ENCODE measurements at places on chromosomes 16 and 17.
A peak's percentile ranks its signal among the peaks of the same experiment; 100 is the strongest.

GRCh38 chr17:20028443-20028842, 19.3 kb downstream of the SPECC1 start:
- DNase-seq, result no peak

GRCh38 chr16:57788252-57788841, 13.9 kb downstream of the KIFC3 start:
- DNase-seq, result no peak

- no peak for DNase-seq
These were observed 119.3 kb upstream of the TBX2 start for GRCh38 chr17:61280338-61280737.

DNA sequence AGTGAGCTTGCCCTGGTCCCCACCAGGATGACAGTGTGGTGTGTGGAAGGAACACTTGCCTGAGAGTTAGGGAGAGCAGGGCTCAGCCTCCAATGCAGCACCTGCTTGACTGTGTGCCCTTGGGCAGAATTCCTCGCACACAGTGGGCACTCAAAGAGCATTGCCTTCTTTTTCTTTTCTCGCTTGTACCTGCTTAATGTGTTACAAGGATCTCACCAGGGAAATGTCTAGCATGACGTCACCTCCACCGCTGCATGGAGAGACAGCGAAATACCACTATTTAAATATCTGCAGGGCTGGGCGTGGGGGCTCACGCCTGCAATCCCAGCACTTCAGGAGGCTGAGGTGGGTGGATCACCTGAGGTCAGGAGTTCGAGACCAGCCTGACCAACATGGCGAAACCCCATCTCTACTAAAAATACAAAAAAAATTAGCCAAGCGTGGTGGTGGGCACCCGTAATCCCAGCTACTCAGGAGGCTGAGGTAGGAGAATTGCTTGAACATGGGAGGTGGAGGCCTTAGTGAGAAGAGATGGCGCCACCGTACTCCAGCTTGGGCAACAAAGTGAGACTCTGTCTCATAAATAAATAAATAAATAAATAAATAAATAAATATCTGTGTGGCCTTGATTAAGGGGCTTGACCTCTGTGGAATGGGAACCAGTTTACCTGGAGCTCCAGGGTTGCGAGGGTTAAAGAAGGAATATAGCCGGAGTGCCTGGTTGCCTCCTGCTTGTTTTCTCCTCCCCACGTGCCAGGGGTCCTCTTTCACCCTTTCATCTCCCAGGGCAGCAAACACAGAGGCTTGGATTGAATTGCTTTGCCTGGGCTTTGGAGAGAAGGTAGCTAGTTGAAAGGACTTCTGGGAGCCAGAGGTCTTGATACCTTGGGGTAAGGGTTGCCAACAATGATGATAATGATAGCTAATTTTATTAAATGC, 16.3 kb downstream of the SNX29 start:
- no peak for DNase-seq

GRCh38 chr17:34615326-34615725, 35.9 kb downstream of the TMEM132E start:
- DNase-seq, result no peak

DNA sequence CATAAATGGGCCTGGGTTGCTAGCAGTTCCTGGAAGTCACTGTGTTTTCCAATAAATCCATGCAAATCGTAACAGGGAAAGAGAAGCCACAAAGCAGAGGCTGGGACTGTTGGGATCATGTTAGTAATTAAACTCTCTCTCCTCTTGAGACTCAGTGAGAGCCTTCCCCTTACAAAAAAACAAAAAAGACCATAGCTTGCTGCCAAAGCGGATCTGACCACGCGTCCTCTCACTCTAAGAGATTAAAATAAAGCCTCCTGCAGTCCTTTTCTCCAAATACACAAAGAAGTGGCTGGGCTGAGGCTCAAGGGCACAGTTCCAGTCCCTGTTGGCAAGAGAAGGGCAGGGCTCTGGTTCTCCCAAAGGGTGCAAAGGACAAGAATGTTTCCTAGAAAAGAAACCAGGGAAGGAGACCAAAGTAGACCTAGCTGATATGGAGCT, 38.5 kb downstream of the PIGL start:
- no peak for DNase-seq

DNA sequence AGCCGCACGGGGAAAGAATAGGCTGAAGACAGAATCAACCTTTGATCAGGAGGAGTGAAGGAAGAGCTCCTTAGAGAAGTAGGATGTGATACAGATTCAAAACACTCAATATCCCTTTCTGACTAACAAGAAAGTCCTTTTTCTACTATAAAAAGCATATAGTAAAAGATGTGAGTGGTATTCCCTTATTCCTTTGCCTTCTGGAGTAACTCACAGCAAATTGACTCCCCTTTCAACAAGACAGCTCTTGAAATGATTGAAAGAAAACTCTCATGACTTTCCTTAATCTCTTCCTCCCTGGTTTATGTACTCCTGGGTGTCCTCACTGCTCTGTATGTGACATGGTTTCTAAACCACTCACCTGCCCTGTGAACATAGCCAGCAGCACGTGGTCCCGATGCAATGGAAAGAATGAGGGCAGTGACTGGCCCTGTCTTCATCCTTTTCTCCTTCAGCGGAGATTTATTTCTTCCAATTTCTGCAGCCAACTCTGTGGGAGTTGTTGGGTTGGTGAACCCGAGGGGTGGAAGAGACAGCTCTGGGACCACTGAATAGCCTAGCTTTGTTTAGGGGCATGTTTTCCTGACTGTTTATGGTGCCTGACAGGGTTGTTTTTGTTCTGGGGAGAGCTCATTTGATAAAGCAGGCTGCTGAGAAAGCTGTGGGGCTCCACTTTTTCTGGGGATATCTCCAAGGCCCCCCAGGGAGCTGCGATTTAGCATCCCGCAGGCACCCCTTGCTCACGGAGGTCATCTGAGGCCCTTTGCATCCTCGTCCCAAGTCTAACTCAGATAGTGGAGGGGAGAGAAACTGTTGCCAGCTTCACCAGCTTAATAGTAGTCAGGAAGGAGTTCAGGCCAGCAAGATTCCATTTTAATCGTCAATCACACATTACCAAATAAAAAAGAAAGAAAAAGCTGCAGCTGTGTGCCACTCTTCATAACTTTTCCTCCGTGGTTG, 46.7 kb downstream of the MAP2K6 start:
- DNase-seq, result no peak

- DNase-seq, result no peak
These were observed 58.0 kb upstream of the SCNN1B start for GRCh38 chr16:23244122-23244521.

GRCh38 chr17:44903012-44903685, 3.9 kb upstream of the EFTUD2 start:
- DNase-seq, result no peak

DNA sequence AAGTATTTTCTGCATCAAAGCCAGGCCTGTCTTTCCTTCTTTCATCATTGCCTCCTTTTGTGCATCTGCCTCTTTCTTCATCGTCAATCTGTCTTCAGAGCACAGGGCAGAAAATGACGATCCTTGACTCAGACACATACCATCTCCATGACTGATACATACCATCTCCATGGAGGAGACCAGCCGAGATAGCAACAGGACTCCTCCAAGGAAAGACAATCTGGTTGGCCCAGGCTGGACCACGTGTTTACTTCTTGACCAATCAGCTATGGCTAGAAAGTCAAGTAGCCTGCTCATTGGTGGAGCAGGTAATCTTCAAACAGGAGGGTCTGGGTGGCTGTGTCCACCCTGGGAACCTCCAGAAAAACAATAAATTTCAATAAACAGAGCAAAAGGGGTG, 164.6 kb downstream of the CPPED1 start:
- DNase-seq, result no peak

DNA sequence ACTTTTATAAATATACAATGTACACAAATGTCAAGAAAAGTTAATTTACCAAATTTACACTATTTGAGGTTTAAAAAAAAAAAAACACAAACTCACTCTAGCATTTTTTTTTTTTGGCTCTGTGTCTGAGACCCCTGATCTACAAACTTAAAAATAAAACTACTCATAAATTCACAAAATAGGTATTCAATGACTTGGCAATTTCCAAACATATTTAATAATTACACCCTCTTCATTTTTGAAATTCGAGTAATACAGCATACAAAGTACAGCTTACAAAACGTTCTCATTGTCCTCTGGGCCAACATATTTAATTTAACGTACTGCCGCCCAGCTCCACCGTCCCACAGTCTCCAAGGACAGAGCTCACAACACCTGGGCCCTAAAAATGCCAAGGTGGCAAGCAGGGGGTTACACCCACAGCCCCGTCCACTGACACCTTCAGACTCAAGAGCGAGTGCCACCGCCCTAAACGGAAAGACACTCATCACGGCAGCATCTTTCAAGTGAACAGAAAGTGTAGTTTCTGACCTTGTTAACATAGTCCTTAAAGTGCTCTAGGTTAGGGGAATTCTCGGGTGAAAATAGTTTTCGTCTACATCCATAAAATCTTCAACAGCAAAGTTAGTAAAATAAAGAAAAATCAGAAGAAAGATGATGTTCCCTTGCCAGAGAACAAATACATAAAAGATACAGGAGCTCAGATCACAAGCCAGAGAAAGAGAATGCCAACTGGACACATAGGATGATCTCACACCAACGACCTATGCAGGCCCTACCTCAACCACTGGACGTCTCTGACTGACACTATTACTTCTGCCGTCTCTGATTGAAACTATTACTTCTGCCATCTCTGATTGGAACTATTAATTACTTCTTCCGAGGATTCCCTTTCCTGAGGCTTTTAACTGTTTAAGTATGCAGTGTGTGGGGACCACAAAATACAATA, 4.2 kb downstream of the ADCY9 start:
- no peak for DNase-seq

DNA sequence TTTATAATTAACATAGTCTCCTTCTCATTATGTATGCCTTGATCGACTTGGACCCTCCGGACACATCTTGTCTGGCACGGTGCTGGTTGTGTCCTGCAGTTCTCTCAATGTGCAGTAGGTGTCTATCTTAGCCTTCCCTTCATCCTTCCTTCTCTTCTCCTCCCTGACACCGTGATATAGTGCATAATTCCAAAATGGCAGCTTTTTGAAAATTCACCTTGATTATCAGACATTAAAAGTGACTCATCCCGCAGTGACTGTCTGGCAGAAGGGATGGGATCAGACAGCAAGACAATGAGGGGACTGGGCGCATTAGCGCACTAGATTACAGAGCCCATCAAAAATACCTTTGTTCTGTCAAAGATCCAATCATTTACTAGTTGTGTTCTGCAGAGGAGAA, 70.0 kb upstream of the PMFBP1 start:
- no peak for DNase-seq

GRCh38 chr17:804541-805435, 22.6 kb downstream of the MRM3 start:
- DNase-seq, result no peak

GRCh38 chr16:21302454-21302853, 24.4 kb upstream of the CRYM start:
- DNase-seq, result no peak

- DNase-seq, result no peak
These were observed 16.5 kb downstream of the TSPOAP1 start for GRCh38 chr17:58312021-58312630.

DNA sequence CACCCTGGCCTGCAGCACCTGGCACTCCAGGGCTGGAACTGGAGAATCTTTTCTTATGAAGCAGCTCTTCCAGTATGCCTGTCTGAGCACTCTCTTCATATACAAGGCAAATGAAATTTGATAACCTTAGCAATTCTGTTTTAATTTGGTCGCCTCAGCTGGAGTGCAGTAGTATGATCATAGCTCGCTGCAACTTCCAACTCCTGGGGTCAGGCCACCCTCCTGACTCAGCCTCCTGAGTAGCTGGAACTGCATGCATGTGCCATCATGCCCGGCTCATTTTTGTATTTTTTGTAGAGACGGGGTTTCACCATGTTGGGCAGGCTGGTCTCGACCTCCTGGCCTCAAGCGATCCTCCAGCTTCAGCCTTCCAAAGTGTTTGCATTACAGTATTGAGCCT, 140.8 kb upstream of the CHMP6 start:
- DNase-seq, result no peak

DNA sequence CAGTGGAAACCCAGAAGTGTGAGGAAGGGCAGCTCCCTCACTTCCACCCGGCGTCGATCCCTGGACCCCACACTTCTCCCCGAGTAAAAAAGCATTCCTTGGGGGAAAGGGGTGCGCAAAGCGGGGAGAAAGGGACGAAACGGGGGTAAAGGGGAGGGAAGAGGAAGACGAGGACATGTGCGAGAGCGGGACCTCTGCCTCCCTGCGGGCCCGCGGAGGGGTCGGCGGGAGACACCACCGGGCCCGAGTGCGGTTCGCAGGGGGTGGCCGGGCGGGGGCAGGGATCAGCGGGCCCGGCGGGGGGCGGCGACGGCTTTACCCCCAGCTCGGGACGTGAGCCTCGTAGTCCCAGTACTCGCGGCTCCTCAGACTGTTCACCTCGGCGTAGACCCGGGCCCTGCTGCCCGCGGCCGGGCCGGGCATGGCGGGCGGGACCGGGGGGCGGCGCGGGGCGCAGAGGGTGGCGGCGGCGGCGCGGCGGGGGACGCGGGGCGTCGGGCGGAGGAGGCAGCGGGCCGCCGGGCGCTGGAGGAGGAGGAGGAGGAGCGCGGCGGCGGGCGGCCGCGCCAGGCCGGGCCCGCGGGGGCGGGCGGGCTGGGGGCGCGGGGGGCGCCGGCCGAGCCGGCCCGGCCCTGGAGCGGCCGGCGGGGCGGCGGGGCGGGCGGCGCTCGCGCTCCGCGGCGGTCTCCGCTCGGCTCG, 443 bp downstream of the CSNK2A2 start:
- no peak for DNase-seq

DNA sequence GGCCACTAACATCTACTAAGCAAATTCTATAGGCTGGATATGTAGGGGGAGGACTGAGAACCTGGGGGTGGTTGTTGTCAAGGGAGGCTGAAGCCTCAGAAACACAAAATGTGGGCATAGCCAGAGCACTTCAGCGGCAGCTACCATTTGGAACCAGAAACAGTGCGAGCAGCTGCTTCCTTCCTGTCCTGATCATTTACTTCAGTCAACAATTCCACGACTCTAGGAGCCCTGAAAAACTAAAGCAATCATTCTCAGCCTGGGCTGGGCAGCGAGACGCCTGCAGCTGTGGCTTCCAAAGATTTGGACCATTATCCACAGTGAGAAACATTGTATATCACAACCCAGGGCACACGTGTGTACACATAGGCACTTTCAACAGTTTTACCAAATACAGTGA, 93.9 kb upstream of the WSCD1 start:
- no peak for DNase-seq

- DNase-seq, result peak; percentile 84
These were observed at the start of gene RPS15A for GRCh38 chr16:18789850-18790706. RPS15A (minus strand) TSS chr16:18790334; CDS start chr16:18789113, 1,221 bp downstream.

GRCh38 chr17:39872751-39873150, 4.7 kb downstream of the ZPBP2 start:
- DNase-seq, result no peak

- no peak for DNase-seq
These were observed 51.4 kb downstream of the IRF8 start for GRCh38 chr16:85950136-85950918.
